ENCODE measurements at places on chromosomes 12 and 14.

- no peak for DNase-seq
Measured at GRCh38 chr14:91253795-91254323, 9.4 kb upstream of the GPR68 start.

DNA sequence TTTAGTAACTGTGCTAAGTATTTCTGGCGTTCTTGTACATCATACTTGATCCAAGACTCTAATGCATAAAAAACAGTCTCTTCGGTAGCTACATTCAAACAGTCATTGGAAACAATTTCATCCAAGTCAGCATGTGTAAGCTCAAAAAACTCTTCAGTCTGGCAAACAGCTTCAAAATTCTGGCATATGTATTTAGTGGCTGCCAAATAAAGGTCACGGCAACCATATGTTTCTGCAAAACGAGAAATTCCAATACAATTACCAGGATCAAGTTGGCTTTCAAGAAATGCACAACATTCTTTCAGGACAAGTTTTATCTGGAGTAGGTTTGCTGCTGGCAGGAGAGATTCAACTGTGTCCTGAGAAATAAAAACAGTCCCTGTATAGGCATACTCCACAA lies 16.5 kb downstream of the KLHL28 start:
- no peak for DNase-seq

DNA sequence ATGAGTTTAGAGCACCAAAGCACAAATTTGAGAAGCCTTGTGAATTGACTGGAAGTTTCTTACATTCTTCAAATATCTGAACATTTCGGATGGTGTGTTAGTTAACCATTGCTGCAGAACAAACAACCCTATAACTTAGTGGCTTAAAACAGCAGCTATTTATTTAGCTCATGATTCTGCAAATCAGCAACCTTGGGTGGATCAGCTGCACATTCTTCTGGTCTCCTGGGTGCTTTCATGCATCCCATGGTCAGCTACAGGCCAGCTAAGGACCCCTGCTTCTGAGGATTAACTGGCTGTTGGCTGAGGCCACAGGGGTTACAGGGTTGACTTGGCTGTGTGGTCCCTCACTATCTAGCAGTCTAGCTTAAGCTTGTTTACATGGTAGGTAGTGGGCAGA lies 114.0 kb upstream of the HIF1A start:
- DNase-seq: no peak

DNA sequence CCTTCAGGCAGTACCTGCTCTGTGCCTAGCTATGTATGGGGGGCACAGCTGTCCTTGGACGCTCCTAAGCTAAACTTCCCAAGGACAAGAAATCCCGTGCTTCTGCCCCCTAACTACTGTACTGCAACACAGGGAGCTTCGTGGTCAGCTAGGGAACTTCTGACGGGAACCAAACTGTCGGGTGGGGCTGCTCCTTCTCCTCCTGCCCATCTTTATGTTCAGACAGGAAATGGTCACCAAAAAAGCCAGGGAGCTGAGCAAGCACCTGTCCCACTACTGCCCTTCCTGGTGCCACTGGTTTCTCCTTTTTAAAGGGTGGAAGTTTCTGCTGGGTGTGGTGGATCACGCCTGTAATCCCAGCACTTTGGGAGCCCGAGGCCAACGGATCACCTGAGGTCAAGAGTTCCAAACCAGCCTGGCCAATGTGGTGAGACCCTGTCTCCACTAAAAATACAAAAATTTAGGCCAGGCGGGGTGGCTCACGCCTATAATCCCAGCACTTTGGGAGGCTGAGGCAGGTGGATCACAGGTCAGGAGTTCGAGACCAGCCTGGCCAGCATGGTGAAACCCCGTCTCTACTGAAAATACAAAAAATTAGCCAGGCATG lies 26.6 kb downstream of the PXN start:
- DNase-seq: no peak

DNA sequence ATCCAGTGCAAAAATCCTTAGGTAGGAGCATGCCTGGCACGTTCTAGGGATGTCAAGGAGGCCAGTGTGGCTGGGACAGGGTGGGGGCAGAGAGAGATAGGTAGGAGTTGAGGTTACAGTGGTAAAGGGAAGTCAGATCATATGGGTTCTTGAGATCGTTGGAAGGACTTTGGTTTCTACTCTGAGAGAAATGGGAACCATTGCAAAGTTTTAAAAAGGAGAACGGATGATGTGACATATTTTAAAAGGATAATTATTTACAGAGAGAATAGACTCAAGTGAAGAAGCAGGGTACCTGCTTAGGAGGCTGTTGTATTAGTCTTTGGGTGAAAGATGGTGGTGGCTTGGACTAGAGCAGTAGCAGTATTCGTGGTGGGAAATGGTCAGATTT lies 47.6 kb upstream of the ATP2B1 start:
- no peak for DNase-seq

- no peak for DNase-seq
Measured at GRCh38 chr14:93799989-93800921, 12.0 kb upstream of the PRIMA1 start.

GRCh38 chr12:116182359-116183063 lies 95.0 kb downstream of the MED13L start:
- DNase-seq: no peak

- peak; percentile 80 for DNase-seq
Measured at GRCh38 chr12:95942524-95943329, at the start of gene CCDC38. TSS of gene CCDC38 (minus strand) at chr12:95942614. CDS start at chr12:95936509, 6,105 bp downstream.

DNA sequence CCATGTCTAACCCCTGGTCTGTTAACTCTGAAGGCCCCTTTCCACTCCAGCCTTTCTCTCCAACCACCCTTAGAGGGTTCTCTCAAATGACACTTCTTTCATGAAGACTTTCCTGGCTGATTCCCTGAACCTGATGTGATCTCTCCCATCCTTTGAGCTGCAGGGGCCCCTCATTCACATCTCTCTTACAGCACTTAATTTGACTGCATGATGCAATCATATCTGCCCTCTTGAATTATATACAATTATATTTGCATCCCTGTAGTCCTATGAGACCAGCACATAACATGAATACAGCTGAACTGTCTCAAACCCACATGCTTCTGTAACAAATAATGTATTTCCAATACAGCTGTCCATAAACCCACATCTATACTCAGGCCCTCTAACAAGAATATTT lies 56.4 kb downstream of the PPP2R5E start:
- no peak for DNase-seq

- no peak for DNase-seq
Measured at GRCh38 chr12:85273381-85274314, 6.4 kb upstream of the ALX1 start.

GRCh38 chr14:91341751-91342154 lies 75.9 kb downstream of the CCDC88C start:
- DNase-seq: no peak

GRCh38 chr12:52156757-52157565 lies 34.9 kb downstream of the KRT80 start:
- DNase-seq: no peak

DNA sequence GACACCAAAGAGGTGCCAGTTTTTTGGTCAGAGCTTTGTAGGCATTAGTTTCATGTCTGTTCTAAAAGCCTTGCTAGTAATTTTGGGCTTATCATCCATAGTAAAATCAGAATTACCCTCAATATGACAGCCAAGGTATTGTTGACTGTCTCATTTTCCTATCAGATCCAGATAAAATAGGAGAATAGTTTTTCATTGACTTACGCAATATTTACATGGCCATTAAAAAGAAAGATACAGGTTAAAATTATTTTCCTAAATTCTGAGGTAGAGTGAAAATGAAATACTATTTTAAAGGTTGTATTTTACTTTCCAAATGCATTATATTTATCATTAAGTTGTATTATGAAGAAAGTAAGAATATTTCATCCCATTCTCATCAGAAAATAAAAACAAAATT lies 203.7 kb downstream of the LRFN5 start:
- DNase-seq: no peak

- no peak for DNase-seq
Measured at GRCh38 chr12:121787063-121788025, 6.1 kb downstream of the RHOF start.

- DNase-seq: no peak
Measured at GRCh38 chr14:103128631-103129300, 5.5 kb downstream of the TNFAIP2 start.

GRCh38 chr12:23210573-23210972 lies 585.6 kb downstream of the ETNK1 start:
- DNase-seq: no peak

GRCh38 chr12:121033625-121034349 lies 5.3 kb downstream of the OASL start:
- DNase-seq: no peak

DNA sequence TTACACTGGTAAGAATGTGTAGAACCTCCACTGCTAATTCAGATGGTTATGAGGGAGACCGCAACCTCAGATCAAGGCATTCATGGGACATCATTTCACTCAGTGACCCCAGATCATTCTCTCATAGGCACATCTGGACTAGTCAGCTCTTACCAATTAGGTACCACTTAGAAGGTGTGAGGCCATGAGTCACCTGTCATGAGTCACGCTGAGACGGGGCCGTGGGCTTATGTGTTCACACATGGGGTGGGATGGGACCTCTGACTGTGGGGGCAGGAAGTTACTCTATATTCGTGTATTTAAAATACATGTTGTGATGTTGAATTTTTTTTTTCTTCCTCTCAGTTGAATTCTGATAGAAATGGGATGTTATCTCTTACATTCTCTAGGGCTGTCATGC lies 55.9 kb downstream of the CCDC92 start:
- no peak for DNase-seq

GRCh38 chr12:62301799-62302133 lies 41.6 kb downstream of the USP15 start:
- no peak for DNase-seq

- no peak for DNase-seq
Measured at GRCh38 chr12:20274008-20274407, 94.3 kb upstream of the PDE3A start.

GRCh38 chr12:66620026-66620425 lies 58.9 kb downstream of the GRIP1 start:
- DNase-seq: no peak

DNA sequence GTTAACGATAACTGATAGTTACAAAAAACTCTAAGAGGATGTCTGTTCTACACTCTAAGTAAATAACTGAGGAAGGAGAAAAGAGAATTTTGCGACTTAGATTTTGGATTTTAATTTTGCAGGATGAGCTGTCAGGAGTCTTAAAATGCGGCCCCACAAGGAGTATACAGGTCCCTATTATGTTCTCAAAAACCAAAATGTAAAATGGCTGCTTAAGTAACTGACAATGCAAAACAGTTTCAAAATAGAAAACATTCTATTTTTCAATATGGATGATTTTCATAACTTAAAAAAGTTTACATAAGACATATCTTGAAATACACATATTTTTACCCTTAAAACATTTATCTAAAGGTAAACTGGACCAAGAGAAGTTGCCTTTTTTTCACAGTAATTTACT lies 2.6 kb downstream of the CD69 start:
- DNase-seq: no peak

GRCh38 chr12:86724716-86725115 lies 468.5 kb upstream of the MGAT4C start:
- no peak for DNase-seq

GRCh38 chr14:74133833-74134481 lies 49.2 kb downstream of the LIN52 start:
- DNase-seq: no peak

DNA sequence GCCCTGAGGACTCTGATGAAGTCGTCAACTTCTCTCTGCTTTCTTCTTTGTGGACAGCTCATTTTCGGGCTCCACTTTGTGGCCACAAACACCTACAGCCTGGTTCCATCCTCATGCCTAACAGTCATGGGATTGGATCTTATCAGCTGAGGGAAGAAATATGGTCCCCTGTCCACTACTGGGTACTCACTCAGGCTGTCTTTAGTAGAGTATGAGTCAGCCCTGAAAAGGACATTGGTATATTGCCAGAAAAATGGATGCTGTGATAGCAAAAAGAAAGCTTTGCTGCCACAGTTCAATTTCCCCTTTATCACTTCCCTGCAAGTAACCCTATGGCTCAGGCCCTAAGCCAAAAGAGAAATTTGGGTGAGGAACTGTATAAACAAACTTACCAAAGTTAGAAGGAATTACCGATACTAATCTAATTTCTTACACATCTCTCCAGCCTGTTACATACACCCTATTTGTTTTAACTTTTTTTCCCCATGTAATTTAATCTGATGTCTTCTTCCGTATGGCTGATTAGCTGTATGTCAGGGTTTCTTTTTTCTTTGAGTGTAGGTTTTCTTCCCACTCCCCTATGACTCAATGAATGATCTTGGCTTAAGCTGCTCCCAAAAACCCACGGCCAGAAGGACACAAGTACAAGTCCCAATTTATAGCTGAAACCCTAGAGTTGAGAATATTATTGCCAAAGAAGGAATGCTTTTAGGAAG lies 29.1 kb downstream of the MTHFD1 start:
- DNase-seq: no peak

DNA sequence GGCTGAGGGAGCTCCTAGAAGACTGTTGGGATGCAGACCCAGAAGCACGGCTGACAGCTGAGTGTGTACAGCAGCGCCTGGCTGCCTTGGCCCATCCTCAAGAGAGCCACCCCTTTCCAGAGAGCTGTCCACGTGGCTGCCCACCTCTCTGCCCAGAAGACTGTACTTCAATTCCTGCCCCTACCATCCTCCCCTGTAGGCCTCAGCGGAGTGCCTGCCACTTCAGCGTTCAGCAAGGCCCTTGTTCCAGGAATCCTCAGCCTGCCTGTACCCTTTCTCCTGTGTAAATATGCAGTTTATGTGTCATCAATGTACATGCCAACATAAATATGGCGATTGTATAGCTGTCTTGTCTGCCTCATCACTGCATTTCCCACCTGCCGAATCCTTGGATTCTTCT lies 7.5 kb downstream of the AMHR2 start:
- DNase-seq: no peak

GRCh38 chr14:23727566-23728335 lies 91.6 kb downstream of the DHRS2 start:
- no peak for DNase-seq

DNA sequence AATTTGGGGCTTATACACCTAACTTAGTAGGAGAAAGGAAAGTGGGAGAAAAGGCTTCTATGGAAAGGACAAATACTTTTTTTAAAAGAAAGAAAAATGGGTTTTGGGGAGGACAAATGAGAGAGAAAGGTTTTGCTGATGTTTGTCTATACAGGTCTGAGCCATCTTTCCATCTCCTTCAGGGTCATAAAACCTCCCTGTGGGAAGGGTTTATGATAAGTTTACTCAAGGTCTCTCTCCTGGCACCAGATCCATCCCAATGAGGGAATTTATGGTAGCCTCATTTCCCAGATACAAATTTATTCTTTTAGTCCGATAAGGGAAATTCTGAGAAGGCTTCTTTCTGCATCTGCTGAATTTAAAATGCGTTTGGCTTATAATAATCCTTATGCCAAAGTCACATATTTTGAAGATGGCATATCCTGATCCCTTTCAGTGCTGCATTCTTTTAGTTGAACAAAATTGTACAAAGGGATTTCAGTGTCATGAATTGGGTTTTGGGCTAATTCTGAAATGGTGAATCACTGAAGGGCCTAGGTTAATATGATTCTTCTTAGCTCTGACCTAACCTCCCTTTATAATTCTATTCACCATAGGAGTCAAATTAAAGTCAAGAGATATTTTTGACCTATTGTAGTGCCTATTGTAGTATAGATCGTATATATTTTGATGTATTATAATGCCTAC lies 173.5 kb upstream of the DYRK2 start:
- no peak for DNase-seq
